ENCODE measurements at places on chromosomes 3 and 15. TPM values are rescaled to one million over a fixed set of nuclear protein-coding genes. Genes with fewer than 3 reads are reported as not detected.

DNA sequence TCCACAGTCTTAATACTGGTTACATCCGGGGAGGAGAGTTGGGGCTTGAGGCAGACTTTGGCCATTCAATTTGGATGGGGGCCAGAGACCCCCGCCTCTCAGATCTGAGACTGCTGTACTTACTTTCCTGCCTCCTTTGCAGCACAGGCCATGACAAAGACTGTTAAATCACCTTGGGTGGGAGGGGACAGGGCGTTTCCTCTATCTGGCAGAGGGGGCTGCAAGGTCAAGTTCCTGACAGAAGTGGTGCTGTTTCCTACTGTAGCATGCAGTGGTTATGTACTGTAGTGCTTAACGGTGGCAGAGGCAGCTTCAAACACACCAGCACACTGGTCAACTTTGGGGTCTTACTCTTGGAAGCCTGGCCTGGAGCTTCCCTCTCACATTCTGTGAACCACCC is 261.2 kb upstream of the LRRFIP2 start:
- no peak for DNase-seq

DNA sequence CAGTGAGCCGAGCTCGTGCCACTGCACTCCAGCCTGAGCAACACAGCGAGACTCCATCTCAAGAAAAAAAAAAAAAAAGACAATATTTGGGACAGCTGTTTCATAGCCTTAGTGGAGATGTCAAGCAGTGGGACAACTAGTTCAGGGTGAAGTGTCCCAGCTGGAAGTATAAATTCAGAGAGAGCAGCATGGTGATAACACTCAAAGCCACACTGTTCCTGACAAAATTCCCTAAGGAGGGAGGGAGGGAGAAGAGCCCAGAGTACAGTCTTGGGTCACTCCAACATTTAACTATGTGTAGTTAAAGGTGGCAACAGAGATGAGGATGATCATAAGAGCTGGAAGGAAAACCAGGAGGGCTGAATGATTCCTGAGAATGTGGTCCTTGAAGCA is 21.1 kb upstream of the IP6K2 start:
- no peak for DNase-seq

DNA sequence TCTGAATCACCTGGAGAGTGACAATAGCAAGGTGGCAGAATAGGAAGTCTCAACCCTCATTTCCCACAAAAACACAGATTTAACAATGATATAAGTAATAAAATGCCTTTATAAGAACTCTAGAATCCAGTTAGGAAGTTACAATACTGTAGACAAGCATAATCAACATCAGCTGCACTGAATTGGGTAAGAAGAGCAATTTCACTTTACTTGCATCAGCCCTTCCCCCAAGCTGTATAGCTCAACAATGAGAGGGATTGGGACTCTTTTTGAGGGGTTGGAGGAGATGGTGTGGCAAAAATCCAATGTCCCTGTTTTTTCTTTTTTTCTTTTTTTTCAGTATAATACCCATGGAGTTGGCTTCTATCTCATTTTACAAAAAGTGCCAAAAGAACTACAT is 63.1 kb downstream of the SERP1 start:
- DNase-seq = no peak

DNA sequence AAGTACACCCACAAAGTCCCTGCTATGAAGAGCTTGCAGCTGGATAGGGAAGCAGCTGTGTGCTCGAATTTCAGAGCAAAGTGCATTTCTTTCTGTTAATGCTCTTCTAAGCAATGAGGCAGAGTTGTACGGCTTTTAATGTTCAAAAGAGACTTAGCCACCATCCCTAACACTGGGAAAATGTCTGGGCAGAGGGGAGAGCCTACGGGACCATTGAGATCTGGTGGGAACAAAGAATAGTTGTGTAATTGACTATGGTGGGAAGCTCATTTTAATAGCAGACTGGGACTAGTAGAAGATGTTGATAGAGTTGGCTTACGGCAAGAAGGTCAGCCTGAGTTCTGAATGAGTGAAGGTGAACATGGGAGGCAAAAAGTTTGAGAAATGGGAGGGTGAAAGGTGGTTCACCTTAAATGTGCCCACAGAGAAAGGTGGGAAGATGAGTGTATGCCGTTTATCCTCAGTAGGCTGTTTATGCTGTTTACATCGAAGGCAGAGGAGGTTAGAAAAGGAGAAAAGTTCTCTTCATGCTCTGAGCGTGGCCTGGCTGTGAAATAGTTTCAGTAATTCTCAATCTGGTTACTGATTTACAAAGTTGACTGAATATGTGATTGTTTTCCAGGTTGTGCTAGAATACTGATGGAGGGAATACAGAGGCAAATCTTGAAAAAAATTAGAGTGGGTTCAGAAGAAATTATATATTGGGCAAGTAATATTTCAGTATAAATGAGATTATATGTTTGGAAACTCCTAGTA is 22.9 kb upstream of the UTS2B start:
- no peak for DNase-seq

A4GNT gene
- total RNA-seq = not detected

EXD1 gene
- not detected for total RNA-seq

DNA sequence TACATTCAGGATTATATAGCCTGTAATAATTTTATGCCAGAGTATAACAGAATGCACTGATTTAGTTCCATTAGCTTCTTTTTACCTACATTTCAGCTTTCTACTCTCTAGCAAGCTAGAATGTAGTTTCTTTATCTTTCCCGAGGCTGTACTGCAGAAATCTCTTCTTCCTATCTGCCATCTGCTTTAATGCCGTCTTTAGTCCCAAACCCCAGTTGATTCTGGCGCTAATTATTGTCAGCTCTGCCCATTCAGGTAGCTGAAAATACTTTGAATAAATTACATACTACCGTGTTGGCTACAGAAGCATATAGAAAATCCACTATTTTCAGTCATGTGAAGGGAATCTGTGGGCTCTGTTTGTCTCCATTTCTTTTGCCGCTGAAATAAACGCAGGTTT is 706.7 kb downstream of the NTRK3 start:
- DNase-seq = no peak

- no peak for DNase-seq
Observed at GRCh38 chr3:122033023-122033422, 11.0 kb upstream of the ILDR1 start.

GRCh38 chr3:140440446-140440845 is 237.4 kb upstream of the TRIM42 start:
- no peak for DNase-seq

- no peak for DNase-seq
Observed at GRCh38 chr3:140157161-140157560, 222.2 kb downstream of the CLSTN2 start.

DNA sequence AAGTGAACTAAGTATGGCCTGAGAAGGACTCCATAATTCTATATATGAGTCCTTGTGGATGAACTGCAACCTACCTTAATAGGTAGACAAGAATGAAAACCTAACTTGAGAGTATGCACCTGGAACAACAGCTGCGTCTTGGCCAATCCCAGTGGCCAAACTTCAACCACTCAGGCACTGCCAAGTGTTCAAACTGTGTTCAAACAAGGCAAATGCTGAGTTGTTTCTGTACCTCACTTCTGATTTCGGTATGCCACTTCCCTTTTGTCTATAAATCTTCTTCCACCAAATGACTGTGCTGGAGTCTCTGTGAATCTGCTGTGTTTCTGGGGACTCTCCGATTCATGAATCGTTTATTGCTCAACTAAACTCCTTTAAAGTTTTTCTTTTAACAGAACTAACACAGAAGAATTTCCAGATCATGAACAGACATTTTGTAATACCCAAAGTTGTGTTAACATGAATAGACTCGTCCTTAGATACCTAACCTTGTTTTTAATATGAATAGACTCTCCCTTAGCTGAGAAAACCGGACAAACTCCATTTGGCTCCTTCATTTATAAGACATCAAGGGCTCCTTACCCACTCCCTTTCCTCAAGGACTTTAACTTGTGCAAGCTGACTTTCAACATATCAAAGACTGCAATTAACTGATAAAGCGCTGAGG is 4.1 kb downstream of the ZNF717 start:
- DNase-seq = no peak

- DNase-seq = no peak
Observed at GRCh38 chr3:53198256-53198977, 37.4 kb downstream of the PRKCD start.

- peak; percentile 79 for DNase-seq
Observed at GRCh38 chr3:12194209-12194608, 35.5 kb upstream of the TIMP4 start.

GRCh38 chr3:36674816-36675215 is 89.5 kb downstream of the DCLK3 start:
- no peak for DNase-seq

ABHD6 gene
- total RNA-seq = 6.8 TPM

DNA sequence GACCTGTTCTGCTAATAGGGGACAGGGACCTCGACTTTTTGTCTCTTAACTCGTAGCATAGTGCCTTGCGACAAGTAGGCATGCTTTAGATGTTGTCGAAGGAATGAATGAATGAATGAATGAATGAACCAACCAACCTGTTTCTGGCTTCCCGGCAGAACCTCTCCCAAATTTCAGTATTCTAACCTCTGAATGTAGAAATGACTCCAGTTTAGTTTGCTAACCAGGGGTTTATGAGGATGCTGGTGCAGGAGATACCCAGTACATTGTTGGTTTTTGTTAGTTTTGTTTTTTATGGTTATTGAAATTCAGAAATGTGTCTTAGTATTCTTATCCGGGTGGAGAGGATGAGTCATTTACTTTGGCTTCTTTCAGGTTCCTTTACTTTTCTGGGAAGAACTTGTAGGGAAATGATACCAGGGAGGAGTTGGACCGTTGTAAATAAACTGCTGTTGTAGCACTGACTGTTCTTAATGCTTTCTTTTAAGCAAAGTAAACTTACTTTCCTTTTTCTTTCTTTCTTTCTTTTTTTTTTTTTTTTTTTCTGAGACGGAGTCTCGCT is 29.6 kb upstream of the EHHADH start:
- DNase-seq = no peak

CD200R1L gene
- total RNA-seq = not detected

SLC51B gene
- not detected for total RNA-seq

CASR gene
- not detected for total RNA-seq

- DNase-seq = no peak
Observed at GRCh38 chr3:115502128-115502527, 121.2 kb upstream of the GAP43 start.

GRCh38 chr3:48561045-48561736 is 2.4 kb downstream of the UCN2 start:
- peak; percentile 55 for DNase-seq

- no peak for DNase-seq
Observed at GRCh38 chr3:141289228-141289772, 57.7 kb downstream of the PXYLP1 start.

DNA sequence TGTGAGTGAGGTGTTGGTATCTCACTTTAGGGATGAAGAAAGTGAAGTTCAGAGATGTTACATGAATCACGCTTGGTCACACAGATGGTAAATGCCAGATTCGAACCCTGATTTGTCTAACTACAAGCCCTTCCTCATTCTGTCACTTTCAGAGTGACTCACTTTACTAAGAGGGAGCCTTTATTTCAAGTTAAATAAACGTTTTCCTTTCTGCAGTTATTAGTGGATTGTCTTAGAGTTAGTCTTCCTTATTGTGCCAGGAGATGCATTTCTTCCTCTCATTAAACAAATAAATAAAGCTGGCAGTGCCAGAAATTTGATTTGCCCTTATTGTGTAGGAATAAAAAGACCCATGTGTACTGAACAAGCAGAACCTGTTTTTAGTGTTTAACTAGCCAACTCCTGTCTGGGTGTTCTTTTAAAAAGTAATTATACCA is 162.5 kb downstream of the AKAP13 start:
- no peak for DNase-seq

FBXO40 gene
- not detected for total RNA-seq

GABRR3 gene
- not detected for total RNA-seq

GRCh38 chr15:69215314-69216035 is 55.0 kb downstream of the GLCE start:
- DNase-seq = no peak

HGD gene
- total RNA-seq = 0.28 TPM

DNA sequence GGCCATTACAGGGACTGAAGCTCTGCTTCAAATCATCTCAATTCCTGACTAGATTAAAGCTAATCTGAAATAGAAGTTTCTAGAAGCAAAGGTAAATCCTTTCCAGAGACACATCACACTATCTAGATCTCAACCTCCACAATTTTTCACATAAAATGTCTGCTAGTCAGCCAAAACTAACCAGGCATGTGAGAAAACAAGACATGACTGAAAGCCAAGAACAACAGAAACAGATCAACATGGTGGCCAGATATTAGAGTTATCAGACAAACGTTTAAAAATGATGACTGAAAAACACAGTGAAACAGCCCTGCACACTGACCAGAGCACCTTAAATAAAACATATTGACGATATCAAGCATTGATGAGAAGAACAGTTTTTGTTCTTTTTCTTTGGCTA is 59.1 kb downstream of the SUMF1 start:
- DNase-seq = no peak

GRCh38 chr3:14719006-14719405 is 44.1 kb downstream of the C3orf20 start:
- DNase-seq = no peak

GRCh38 chr3:32592696-32593353 is 22.2 kb upstream of the DYNC1LI1 start:
- no peak for DNase-seq

DNA sequence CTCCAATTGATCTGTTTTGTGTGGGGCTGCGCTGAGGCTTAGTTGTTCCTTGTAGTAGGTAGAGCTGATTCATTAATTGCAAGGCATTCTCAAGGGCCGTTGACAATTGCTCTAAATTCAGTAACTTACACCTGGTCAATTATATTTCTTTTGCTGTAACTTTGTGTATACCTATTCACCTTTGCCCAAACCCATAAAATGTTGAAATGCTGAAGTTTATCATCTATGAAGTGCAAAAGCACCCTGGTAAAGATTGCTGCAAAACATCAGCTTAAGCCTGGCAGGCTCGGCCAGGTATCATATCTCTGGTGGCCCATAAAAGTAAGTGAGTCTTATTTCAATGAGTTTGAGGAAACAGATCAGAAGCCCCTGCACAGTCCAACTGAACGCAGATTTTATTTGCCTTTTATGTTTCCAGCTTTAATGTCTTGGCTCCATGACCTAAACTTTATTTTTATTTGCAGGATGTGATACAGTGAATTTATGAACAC is 203.6 kb upstream of the SLCO3A1 start:
- DNase-seq = no peak

DNA sequence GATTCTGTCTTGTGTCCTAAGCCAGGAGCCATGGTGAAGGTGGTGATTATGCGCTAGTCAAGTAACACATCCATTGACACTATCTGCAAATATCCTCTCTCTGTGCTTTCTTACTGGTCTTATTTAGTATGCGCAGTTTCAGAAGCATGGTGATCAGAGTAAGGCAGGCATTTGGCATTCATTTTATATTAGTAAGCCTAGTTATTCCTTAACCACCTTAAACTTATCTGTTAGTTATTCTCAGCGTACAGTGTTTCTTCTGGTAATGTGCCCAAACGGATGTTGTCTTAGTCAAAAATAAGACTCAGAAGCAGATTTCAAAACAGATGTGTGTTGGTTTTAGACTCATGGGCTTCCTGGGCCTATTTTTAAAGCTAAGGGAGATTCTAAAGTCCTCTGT is 329.2 kb downstream of the GRM7 start:
- no peak for DNase-seq

Data from HFFc6 (cell line).